ENCODE measurements at places on chromosomes 7 and 10.

DNA sequence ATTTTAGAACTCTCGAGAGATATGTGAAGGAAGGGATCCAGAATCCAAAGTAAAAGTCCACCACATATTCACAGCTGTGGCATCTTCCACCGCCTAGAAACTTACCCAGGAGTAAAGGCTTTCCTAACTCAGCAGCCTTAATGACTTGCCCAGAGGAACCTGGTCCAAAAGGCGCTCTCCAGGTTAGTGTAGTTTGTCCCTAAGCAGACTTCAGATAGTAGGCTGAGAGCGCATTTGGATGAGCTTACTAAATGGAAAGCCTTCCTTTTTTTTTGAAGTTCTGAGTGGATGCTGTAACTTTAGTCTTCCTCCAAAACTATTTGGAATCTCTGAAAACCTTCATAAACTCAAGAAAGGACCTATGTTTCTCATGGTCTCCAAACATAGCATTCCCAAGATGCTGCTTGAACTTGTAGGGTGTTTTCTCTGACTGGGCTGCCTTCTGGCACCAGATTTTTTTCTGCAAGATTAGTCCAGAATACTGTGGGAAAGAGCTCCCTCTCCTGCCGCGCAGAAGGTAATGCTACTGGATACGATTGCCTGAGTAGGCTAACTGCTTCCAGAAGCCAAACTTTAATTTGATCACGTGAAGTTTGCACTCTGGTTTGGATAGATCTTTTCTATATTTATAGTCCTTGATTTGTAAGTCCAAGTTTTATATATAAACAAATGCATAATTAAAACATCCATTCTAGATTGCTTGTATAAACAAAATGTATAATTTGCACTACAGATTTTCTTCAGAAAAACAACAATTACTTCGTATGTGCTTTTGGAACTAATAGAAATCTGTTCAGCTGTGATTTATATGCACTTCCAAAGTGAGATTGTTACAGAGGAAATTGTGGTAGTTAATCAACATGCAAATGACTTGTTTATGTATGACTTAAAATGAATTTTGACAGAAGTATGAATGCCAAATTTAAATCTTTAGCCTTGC, 19.6 kb upstream of the GPR37 start:
- DNase-seq, result peak; percentile 41

DNA sequence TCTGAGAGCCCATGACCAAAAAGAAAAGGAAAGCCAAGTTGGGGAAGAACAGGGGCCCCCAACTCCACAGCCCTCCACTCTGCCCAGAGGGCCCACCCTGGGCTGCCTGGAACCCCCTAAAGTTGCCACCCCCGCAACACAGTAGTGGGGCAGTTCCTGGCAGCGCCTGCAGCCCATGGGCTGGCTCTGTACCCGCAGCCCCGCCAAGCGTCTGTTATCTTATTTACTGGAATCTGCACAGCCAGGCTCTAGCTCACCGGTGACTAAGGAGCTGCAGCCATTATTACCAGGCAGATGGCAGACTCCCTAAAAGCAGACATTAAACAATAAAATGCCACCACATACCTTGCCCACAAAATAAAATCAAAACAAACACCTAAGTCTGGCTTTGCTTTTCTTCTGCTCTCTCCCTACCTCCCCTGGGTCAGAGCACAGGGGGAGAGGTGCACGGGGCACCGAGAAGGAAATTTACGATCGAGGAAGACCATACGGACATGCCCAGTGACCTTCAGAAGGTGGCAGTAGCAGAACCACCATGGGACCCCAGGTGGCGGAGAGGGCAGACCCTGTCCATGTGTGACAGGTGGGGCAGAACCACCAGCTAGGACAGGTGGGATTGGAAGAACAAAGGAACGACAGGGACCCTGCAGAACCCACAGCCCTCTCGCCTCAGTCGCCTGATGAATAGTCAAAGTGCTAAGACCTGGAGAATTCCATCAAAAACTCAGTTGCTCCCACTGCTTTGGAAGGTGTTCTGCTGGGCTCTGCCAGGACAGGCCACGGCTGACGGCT, 66.3 kb downstream of the PRKAG2 start:
- DNase-seq, result no peak

GRCh38 chr10:93435621-93436397, 46.3 kb downstream of the MYOF start:
- DNase-seq, result no peak

- no peak for DNase-seq
Observed at GRCh38 chr7:38846280-38846679, 62.7 kb downstream of the VPS41 start.

DNA sequence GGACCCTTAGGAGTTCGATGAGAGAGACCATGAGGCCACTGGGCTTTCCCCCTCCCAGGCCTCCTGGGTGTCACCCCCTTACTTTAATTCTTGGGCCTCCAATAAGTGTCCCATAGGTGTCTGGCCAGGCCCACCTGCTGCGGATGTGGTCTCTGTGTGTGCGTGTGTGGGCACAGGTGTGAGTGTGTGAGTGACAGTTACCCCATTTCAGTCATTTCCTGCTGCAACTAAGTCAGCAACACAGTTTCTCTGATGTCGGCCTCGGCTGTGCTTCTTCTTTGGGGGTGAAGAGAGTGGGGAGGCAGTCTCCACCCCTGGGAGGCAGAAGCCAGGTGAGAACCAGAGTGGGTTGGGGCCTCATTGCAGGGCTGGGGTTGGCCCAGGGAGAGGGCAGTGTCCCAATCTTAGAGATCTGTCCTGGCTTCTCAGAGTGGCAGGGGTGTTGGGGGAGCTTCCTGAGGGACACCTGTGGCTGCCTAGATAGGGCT, 1.5 kb downstream of the PVRIG start:
- DNase-seq, result no peak

- DNase-seq, result no peak
Observed at GRCh38 chr7:3486841-3487240, 185.8 kb downstream of the SDK1 start.

- DNase-seq, result no peak
Observed at GRCh38 chr7:26439521-26440232, 148.0 kb downstream of the SNX10 start.

DNA sequence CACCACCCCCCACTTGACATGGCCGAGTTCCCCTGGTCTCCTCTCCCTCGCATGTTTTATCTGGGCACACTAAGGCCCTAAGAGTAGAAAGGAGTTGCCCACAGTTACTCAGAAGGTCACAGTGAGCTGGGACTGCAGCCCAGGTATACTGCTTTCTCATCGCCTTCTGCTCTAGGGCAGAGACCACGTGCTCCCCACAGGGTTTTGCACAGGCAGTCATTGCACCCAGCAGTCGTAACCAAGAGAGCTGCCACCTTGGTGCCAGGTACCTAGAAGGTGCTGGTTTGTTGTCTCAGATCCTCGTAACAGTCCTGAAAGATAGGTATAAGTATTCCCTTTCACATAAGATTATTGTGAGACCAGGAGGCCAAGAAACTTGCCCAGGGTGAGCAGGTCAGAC, 1.8 kb downstream of the MINDY4 start:
- DNase-seq, result no peak

GRCh38 chr10:47289921-47290320, 10.1 kb upstream of the GDF10 start:
- DNase-seq, result no peak

GRCh38 chr7:21771906-21772610, 173.6 kb downstream of the CDCA7L start:
- DNase-seq, result peak; percentile 12

DNA sequence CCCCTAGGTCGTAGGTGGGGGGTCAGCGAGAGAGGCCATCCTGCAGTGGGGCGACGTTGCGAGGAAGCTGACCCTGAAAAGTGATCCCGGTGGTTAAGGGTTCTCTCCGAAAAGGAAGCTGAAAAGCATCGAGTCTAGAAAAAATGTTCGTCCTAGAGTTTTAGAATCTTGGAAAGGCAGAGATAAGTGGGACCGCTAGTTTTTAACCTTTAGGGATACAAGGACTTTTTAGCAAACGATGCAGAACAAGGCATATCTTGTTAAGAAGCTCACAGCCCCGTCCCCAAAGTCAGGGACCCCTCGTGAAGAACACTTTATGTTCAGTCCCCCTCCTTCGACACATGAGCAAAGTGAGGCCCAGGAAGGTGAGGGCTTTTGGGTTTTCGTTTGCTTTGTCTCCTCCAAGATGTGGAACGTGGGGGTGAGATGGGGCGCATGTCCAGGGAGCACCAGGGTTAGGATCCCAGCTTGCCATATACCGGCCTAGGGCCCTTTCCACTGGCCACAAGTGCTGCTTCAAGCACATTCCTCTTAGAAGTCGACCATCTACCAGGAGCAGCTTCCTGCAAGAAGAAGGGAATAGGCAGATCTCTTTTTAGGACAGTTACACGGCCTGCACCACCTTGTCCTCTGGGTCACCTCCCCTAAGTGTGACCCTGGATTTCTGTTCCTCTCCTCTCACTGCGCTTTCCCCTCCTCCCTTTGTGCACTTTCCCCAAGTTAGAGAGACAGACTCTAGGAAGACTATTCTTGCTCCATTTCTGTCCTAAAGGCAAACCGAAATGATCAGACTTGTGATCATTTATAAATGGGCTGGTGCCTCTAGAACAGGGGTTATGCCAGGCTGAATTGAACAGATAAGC, 969 bp downstream of the SLC35G1 start:
- no peak for DNase-seq

GRCh38 chr10:82400841-82401240, 525.8 kb downstream of the NRG3 start:
- DNase-seq, result no peak

- no peak for DNase-seq
Observed at GRCh38 chr10:13703997-13704536, 117.3 kb downstream of the PRPF18 start.

DNA sequence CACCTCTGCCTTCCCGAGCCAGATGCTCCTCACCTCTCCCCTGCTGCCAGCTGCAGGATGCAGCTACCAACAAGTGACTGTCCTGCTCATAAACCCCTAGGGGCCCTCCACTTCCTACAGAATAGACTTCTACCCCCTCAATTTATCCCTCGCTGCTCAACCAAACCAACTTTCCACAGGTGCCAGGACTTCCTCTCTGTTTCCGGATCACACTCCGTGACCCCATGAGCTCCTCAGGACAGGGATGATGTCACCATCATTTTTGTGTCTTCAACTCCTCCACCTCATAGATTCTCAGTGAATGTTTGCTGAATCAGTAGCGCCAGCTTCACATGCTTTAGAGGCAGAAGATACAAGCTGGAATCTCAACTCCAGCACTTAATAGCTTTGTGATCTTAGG, 25.8 kb upstream of the ADRB1 start:
- no peak for DNase-seq

DNA sequence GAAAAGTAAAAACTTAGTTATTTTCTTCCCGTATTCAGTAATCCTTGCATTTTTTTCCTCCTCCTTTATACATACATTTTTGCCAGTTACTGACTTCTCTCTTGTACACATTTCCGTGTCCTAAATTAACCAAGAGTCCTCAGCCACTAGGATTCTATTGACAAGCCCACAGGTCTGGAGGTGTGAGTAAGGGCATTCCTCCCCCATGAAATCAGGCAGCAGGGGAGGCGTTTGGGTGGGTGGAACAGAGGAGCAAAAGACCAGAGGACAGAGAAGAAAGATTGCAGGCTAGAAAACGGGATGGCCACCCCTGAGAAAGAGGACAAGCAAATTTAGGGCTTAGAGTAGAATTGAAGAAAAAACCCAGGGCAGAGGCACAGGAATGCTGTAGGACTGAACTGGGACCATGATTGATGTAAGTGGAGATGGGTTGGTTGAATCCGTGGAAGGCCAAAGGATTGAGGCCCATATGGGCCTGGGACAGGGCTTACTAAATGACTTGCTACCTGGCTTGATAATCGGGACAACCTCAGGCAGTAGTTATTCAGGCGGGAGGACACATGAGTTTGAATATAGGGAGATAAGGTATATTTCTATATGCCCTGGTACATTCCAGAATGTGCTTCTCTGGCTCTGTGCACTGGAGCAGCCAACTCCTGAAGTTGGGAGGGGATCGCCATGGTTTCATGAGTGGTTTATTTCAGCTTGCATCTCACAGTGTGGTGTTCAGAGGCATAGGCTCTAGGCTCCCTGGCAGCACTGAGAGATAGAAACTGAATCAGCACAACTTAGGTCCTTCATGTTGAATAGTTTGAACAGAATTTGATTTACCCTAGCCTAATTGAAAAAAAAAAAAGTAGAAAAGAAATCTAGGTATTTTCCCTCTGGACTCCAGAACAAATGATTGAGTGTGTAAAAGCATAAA, 28.0 kb downstream of the IKZF1 start:
- DNase-seq, result no peak

GRCh38 chr10:1196656-1197055, 140.5 kb downstream of the WDR37 start:
- DNase-seq, result no peak

- no peak for DNase-seq
Observed at GRCh38 chr10:133309720-133310398, 1.1 kb downstream of the ZNF511 start.

GRCh38 chr10:7744307-7744706, 41.2 kb downstream of the ITIH2 start:
- DNase-seq, result no peak

DNA sequence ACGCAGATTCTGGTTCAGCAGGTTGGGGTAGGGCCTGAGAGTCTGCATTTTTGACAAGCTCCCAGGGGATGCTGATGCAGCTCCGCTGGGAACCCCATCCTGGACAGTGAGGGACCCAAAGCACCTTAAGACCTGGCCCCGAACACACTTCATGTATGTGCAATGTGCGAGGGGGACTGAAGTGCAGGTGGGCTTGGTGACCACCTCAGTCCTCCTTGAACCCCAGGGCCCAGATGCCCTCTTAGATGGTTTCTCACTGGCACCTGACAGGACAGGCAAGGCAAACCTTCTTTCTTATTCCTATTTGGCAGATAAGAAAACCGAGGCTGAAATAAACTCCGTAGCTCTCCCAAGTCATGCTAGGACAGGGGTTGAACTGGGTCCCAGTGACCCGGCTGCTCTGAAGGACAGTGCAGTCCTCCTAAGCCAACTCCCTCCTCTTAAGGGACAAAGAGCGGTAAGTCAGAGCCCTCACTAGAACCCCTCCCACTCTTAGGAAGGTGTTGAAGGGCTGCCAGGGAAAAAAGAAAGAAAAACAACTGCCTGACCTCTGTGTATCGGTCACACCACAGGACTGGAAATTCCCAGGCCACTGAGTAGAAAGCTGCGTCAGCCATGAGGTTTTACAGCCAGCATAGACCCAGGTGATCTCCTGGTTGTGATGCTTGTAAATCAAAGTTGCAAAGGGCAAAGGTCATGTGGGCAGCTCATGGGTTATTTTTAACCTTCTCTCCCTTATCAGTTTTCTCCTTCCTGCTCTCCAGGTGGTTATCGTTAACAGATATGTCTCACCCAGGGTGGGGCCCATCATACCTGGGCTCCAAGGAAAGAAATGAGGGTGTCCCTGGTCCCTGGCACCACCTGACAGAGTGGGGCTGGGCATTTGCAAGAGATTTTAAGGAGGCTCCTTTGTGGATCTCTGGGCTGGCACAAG, 90.9 kb upstream of the SMNDC1 start:
- DNase-seq, result no peak
